ENCODE measurements at places on chromosomes 16 and 17.

DNA sequence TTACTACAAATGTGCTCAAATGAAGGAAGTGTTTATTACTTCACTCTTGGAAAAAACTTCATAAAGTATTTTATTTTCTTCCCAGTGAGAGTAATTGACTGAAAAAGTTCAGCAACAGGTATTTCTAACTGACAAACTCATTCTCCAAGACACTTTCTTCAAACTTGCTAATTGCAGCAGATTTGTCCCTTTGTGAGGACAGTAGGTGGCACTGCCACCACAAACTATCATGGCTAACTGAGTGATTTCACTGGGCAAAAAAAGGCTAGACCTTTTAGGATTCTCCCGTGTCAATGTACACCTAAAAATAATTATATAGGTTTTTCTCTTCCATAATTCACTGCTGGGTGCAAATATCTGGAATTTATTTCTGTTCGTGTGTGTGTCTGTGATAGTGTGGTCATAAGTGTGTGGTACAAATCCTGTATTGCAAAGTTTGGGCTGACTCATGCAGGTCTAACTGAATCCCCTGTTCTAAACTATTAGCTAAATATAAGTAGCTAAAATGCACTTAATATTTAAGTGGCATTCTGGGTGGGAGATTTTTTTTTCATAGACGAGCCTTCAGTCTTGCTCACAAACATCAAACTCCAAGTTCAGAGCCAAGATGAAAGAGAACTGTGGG lies 3.9 kb downstream of the HS3ST3A1 start:
- no peak for DNase-seq

- no peak for DNase-seq
These were observed 567 bp downstream of the UBB start for GRCh38 chr17:16381496-16381820.

- DNase-seq = no peak
These were observed 2.6 kb downstream of the CDH5 start for GRCh38 chr16:66369055-66369592.

GRCh38 chr17:38327936-38328335 lies 15.8 kb downstream of the GPR179 start:
- no peak for DNase-seq

DNA sequence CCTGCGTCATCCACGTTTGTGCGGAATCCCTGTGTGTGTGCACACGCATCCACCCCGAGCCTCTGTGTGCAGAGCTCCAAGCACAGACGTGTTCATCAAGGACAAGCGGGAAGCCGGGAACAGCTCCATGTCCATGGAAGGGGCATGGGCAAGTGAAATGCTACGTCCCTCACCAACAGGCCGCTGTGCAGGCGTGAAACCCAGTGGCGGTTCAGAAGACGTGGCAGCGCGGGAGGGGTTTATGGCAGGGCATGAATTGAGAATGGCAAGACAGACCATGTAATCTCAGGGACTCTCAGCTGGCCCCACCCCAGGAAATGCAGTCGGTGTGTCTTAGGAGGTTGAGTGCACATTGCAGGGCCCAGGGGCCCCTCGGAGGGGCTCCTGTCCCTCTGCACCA lies 52.7 kb downstream of the TBC1D16 start:
- DNase-seq = no peak

Measured in left ventricle myocardium superior (tissue), 1 donor.